T-helper 2 cell (primary cell): ENCODE measurements at places on chromosomes 7 and 10.

- no peak for DNase-seq
Observed at GRCh38 chr7:27685209-27685608, 22.5 kb upstream of the HIBADH start.

GRCh38 chr10:1516492-1517165 is 220.7 kb downstream of the ADARB2 start:
- no peak for DNase-seq

GRCh38 chr7:142131439-142132185 is 20.1 kb downstream of the MGAM2 start:
- no peak for DNase-seq

DNA sequence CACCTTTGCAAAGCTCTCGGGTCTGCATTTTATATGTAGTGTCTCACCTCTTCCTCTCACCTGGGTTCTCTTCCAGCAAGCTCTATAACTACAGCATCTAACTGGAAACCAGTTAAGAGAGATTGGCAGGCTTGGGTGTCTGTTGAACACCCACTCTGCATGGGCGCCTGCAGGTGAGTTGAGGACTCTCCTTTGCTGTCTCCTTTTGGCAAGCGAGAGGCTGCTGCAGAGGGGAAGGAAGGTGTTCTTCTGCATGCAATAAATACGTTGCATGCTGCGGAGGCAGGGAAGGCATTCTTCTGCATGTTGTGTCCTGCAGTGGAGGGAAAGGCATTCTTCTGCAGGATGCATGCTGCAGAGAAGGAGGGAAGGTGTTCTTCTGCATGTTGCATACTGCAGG is 81.4 kb upstream of the ADAM12 start:
- no peak for DNase-seq

- DNase-seq = no peak
Observed at GRCh38 chr7:90720984-90721760, 125.1 kb downstream of the CDK14 start.

DNA sequence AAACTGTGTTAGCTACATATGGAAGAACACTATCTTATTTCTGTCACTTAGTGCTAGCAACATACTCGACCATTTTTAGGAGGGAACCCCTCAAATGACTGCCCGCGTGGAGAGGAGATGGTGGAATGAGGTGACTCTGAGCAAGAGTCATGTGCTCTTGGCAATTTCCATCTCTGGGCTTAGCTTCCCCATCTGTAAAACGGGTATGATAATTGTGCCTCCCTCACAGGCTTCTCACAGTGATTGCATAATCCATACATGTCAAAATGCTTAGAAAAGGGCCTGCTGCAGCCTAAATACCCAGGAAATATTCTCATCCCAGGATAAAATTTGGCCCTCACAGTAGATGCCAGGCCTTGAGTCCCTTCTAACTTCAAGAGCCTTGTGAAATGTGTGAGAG is 86.6 kb downstream of the WDFY4 start:
- no peak for DNase-seq

GRCh38 chr10:130067893-130068292 is 42.7 kb downstream of the C10orf143 start:
- no peak for DNase-seq

- DNase-seq = no peak
Observed at GRCh38 chr7:42091461-42092291, 145.3 kb downstream of the GLI3 start.

DNA sequence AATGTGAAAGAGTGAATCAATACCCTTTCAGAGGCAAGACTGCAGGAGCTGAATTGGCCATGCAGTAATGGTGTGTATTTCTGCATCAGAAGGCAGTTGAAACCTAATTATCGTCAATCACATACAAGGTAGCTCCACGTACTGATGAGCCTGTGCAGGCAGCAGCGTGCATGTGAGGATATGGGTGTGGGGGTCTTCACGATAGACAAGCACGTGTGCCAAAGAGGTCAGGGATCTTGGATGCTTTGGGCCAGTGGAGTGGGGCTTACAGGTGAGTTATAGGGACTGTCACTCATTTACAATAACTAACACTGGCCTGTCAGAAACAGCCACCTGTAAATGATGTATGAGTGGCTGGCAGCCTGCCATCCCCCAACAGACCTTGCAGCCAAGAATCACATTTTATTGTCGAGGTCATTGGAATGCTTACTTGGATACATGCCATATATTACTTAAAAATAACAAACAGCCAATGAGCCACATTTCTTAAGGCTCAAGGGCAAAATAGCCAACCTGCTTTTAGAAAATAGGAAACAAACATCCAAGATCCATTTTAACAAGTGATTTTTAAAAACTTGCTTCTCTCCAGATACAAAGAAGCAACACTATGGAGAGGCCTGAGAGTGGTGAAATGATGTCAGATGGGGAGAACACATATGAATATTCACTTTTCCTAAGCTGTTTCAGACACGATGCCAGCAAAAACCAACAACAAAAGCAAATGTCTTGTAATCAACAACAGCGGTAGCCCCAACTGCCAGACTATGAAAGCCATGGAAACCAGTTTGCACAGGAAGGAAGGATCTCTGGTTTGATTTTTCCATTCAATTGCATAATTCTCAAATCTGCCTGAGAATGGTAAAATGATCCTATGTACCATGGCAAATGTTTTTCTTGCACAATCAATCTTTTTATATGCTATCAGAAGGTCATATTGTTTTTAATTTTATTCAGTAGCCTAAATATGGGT is 210.7 kb downstream of the SKAP2 start:
- no peak for DNase-seq

- DNase-seq = no peak
Observed at GRCh38 chr7:70416986-70417655, 714.8 kb upstream of the GALNT17 start.

DNA sequence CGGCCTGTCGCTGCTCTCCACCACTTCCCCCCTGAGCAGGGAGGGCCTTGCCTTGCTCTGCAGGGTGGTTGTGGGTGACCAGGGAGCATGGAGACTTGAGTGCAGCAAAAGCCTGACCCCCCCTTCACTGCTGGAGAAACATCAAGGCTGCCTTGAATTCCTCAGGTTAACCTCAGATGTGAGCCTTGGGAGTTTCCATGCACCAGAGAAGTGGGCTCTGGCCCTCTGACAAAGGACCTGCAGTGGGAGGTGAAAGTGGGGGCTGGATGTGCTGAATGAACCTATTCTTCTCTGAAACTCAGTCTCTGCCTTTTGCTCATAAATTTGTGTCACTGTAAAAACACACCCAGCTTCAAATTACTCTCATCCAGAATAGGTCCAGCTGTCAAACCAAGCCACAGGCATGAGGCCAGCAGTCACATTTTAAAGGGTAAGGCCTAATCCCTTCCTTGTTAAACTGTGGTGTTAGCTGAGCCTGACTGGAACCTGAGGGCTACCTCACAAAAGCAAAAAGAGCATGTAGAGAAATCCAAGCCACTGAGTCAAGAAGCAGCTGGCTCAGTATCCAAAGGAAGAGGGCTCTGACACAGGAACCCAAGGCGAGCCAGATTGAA is 356.8 kb downstream of the CCSER2 start:
- no peak for DNase-seq

DNA sequence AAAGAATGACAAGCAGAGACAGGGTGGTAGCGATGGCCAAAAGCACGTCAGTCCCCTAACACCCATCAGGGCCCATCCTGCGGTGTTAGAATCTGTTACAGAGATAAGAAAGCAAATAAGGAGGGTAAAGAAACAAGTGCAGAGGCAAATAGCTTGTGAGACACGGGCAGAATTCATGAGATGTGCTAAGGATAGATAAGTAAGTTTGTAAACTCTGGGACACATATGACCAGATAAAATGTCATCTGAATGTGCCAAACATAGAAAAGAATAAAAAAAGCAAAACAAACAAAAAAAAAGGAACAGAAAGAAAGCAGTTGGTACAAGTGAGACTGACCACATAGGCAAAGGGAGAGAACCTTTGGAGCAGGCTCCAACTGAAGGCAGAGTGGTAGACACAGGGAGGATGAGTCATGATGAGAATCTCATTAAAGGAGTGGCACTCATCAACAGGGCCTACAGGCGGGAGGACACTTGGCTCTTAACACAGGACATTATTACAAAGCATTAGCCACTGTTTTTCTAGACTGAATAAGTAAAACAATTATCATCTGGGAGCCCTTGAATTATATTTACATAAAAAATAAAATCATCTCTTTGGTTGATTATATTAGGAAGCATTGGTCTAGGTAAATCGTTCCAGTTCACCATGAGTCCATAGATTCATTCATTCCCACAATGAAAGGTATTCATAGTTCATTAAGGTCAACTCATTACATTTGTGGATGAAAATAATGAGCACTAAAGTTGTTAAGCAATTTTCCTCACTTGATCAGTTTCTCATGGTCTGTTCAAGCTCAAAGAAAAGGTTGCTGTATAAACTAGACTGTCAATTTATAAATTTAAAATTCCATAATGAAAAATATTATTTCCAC is 21.5 kb upstream of the EPHB6 start:
- DNase-seq = no peak

DNA sequence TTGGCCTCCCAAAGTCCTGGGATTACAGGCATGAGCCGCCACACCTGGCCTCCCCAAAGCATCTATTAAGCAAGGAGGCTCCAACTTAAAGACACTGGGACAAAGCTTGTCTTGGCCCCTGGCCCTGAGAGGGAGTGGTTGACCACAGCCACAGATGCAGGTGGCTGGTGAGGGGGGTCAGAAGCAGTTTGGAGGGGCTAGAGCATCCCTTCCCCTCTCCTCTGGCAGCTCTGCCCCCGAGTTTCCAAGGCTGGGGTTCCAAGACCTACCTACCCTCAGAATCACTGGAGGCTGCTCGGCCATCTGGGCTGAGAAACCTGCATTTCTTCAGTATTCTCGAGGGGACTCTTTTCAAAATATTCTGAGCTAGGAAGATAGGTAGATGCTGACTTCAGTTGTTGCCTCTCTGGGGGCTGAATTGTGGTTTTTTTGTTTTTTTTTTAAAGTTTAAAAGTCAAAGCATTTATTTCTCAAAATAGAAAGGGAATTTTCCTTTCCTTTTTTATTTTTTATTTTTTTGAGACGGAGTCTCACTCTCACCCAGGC is 32.6 kb downstream of the DDIT4 start:
- DNase-seq = no peak

DNA sequence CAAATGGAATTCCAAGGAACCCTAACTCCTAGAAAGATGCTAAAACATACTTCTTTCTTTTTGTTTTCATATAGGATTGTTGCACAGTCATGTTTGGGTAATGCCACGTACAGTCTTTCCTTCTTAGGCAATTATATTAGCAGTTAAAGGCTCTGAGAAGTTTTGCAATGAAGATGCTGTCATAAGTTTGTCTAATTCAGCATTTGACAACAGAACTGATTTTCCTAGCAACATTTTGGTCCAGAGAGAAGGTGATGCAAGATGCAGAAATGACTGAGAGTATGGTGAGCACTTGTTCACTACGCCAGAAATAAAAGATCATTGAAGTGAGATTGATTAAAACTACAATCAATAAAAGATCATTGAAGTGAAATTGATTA is 184.0 kb upstream of the PLXNA4 start:
- no peak for DNase-seq

DNA sequence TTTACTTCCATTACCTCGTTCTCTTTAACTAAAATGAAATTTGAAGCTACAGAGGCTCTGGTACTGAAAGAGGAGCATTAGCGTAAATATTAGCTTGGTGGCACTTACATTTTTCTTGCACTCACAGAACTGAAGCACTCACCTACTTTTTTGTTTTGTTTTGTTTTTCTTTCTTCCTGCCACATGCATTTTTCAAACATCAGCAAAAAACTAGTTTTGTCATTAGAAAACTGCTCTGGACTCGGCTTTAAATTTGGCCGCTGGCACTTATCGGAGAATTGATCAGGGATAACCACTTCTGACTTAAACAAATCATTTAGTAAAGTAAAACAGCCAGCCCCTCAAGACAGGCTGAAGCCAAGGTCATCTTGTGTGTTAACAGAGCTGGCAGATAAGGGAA is 216.3 kb downstream of the SFMBT2 start:
- DNase-seq = no peak

DNA sequence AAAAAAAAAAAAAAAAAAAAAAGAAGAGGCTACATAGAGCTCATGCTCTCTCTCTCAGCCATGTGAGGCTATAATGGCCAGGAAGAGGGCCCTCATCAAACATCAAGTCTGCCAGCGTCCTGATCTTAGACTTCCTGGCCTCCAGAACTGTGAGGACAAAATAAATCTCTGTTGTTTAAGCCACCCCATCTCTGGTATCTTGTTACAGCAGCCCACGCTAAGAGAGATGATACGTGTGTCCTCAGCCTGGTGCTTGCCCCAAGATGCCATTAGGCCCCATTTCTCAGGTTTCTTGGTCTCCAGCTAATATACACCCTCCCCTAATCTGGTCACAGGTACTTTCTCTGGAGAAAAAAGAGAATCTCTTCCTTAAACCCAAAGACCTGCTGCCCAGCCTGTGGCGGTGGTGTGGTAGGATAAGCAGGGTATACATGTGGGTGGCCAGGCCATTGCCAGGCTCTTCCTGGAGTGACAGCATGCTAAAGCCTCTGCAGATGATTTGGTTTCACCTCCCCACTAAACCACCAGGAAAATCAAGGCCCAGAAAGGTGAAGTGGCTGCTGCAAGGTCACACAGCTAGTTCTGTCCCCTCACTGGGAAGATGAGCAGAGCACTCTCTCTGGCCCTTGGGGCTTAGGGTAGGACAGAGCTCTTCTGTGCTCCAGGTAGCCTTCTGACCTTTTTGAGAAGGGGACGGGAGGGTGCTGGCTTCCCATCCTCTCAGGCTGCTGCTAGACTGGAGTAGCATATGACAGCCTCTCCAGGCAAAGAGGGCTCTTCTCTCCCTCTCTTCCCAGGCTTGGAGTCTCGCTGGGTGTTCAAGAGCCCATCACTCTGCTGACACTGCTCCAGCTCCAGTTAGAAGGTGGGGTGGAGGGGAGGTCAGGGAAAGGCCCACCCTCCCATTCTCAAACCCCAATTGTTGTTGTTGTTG is 5.2 kb downstream of the SPOCK2 start:
- no peak for DNase-seq
